ENCODE measurements at places on chromosomes 7 and 10.

DNA sequence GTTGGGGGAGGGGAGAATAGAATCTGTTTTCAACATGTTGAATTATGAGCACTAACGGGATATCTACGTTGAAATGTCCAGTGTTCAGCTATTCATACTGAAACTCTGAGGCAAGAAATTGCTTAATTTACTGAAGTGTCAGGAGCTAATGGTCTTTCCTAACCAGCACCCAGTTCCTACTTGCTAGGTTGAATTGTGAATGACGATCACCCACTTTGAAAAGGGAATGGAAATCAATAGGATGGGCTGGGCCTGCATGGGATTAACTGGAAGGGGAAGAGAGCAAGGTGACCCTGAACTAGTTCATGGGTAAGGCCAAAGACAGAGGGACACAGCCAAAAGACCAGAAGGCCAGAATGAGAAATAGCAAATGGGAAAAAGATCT, 51.3 kb downstream of the HIPK2 start:
- DNase-seq, result no peak

DNA sequence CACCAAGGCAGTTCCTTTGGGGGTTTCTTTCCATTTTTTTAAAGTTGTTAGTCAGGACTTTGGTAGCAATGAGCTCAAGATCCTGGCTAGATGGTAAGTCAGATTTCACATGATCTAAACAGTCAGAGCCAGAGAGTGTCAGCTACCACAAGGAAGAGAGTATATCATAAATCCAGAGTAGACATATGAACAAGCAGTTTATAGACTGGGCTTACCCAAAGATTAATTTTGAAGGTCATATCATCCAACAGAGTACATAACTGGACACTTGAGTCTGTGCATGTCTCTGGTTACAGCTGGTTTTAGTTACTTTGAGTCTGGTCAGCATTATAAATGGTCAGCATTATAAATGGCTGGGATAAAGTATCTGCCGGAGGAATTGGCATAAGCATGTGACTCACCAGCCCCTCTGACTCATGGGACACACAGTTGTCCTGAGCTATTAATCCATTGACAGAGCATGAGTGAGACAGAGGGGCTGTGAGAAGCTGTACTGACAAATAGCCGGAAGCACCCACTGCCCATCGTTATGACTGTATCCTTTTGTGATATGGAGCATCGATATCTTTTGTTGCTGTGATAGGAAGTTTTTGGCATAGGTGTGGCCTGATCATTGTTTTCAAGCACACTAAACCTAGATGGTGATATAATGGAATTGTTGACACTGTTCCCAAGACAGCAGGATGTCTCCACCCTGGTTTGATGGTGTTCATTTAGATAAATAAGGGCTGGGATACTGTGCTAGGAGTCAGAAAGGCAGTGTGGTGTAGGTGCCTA, 19.3 kb downstream of the PPP1R3C start:
- DNase-seq, result peak; percentile 78

GRCh38 chr7:105979405-105979804, 16.3 kb downstream of the CDHR3 start:
- no peak for DNase-seq

- DNase-seq, result no peak
These were observed 169.7 kb upstream of the PPP1R3A start for GRCh38 chr7:114088470-114088940.

DNA sequence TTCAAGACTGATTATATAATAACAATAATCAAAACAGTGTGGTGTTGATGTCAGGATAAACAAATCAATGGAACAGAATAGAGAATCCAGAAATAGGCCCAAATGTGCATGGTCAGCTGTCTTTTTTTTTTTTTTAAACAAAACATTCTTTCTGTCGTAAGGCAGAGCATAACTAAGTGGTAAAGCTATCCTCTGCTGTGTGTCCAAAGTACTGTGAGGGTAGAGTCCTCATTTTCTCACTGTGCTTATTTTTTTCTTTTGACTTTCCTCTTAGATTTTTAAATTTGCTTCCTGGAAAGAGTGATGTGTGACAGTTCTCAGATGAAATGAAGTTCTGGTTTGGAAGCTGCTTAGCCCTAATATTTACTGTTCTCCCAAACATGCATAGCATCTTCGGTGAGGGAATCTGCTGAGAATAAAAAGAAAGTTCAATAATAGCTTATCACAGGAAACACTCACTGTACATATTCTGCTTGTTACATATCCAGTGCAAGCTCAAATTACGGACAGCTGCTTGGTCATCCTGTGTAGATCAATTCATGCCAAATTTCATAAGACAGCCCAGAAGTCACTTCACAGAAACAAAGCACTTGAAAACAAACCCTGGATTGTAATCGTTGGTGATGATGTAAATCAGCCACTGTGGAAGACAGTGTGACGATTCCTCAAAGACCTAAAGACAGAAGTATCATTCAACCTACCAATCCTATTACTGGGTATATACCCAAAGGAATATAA, 423.9 kb downstream of the NEBL start:
- DNase-seq, result no peak

DNA sequence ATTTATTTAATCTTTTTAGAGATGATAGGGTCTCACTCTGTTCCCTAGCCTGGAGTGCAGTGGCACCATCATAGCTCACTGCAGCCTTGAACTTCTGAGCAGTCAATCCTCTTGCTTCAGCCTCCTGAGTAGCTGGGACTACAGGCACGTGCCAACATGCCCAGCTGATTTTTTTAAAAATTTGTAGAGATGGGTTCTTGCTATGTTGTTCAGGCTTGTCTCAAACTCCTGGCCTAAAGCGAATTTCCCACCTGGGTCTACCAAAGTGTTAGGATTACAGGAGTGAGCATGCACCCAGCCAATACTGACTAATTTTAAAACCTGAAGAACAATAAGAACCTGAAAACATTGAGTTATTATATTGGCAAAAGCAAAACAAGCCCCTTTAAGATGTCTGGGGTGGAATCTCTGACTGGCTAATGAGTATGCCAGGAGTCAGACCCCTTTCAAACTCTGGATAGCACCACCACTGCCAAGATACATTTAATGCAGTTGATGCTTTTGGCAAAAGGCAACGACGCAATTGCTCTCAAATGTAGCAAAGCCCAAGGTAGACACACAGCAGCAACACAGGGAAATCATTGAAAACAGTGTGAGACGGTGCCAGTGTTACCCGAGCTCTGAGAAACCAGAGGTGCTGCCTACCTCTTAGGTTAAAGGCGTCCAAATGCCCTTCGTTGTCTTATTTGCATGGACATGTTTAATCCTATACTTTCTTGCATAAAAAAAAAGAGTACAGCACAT, 40.7 kb upstream of the TOMM7 start:
- no peak for DNase-seq

DNA sequence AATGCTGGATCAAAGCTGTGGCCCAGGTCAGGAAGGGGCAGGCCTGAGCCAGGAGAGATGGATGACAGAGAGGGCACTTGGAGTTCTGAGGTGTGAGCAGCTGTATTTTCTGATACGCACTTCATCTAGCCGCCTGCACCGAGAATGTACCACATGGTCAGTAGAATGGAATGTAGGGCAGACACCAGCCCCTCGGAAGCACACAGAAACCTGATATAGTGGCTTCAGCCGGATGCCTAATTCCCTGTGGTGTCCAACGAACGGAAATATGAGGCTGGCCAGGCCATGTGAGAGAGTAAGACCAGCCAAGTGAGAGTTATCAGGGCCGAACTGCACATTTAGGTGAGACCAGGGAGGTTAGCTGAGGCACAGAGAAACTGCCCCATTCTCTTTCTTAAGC, 46.7 kb upstream of the PLCE1 start:
- peak; percentile 32 for DNase-seq

DNA sequence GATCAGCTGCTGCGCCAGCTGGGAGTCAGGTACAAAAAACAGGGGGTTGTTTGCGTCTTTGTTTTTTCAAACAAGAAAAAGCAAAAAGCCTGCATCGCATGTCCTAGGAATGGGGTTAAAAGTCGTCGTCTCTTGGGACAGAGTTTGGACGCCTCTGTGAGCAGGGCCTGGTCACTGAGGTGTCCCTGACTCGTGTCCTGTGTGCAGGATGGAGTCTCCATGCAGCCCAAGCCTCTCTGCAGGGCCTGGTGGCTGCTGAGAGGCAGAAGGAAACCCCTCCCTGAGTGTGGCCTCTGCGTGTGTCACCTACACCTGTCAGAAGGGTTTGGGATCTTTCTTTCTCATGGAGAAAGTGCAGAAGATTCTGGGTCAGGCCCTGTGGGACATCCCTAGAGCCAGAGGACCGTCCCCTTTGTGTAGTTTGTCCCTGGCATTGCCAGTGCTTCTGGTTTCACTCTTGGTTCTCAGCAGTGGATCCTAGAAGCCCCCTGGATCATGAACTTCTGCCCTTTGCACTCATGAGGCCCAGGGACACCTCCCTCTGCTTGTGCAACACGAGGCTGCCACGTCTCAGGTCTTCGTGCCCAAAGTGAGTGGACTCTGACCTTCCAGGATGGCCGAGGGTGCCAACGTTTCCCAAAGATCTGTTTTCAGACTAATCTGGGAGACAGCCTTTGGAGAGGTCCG, 75.0 kb downstream of the PRKAG2 start:
- DNase-seq, result no peak

DNA sequence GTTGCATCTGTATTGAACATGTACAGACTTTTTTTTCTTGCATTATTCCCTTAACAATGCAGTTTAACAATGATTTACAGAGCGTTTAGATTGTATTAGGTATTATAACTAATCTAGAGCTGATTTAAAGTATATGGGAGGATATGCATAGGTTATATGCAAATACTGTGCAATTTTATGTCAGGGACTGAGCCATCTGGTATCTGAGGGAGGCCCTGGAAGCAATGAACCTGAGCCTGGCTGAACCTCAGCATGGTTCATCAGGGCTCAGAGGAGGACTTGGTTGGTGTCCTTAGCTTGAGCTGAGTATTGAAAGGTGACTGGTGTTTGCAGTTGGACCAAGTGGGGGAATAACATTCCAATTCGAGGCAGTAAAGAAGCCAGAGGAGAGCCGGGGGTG, 4.8 kb downstream of the ADCK2 start:
- DNase-seq, result no peak

- no peak for DNase-seq
These were observed 129.0 kb upstream of the ODAD2 start for GRCh38 chr10:28127881-28128280.

GRCh38 chr7:114890561-114890960, 31.3 kb upstream of the MDFIC start:
- DNase-seq, result no peak

- DNase-seq, result no peak
These were observed 129.5 kb downstream of the LHPP start for GRCh38 chr10:124591123-124591495.

- DNase-seq, result no peak
These were observed 68.3 kb downstream of the HIPK2 start for GRCh38 chr7:139709485-139709884.

- no peak for DNase-seq
These were observed 32.5 kb downstream of the LAMB4 start for GRCh38 chr7:108097703-108098102.

GRCh38 chr7:151759591-151760042, 117.3 kb downstream of the PRKAG2 start:
- DNase-seq, result no peak

GRCh38 chr7:132871419-132871818, 210.5 kb downstream of the CHCHD3 start:
- DNase-seq, result no peak

DNA sequence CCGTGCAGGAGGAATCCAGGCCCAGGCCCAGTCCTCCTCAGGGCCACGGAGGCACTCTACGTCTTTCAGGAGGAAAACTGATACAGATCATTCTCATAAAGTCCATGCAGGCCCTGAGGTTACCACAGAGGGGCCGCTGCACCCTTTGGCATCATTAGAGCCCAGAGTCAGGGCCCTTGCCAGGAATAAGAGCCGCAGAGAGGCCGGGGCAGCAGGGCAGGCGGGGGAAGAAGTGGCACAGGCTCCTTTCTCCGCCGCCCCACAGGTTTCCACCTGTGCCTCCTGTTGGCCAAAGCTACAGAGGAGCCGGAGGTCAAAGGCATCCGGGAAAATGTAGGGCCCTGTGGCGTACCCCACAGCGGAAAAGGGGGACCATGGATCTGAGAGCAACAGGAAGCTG, 366.6 kb upstream of the SHH start:
- DNase-seq, result no peak

DNA sequence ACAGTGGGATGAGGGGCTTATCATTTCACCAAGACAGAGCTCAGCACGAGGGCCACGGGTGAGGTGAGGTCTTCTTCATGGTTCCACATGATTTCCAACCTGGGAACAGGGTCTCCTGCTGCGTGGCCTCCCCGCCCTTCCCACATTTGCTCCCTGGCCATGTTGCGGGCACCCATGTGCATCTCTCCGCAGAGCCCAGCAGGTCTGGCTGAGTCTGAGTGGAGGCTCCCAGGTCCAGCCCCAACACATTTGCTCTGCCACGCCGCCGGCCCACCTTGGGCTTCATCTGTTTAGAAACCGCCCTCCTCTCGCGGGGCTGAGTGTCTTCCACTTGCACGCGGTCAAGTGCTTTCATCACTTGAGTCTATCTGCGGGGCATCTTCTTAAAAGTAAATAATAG, 14.8 kb upstream of the PRKAR1B start:
- DNase-seq, result no peak

- DNase-seq, result no peak
These were observed 95.6 kb upstream of the MKI67 start for GRCh38 chr10:128221807-128222206.

DNA sequence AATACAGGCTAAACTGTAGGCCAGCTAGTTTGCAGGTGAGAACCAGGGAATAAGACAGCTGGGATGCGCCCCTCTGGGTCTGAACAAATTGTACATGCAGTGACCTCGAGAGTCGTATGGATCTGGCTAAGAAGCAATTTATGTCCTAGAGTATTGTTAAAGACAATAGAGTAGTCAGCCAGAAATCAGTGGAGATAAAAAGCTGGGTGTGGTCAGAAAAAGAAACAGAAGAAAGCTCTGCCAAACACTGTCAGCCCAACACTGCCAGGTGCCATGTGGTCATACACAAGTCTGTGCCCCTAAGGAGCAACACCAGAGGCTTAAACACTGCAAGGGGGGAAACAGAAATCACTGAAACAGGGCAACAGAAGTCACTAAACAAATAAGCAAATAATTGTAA, 62.2 kb downstream of the CNOT4 start:
- DNase-seq, result no peak

GRCh38 chr10:124109261-124109660, 15.9 kb upstream of the CHST15 start:
- DNase-seq, result no peak

- no peak for DNase-seq
These were observed 62.4 kb downstream of the THNSL1 start for GRCh38 chr10:25078658-25079431.

DNA sequence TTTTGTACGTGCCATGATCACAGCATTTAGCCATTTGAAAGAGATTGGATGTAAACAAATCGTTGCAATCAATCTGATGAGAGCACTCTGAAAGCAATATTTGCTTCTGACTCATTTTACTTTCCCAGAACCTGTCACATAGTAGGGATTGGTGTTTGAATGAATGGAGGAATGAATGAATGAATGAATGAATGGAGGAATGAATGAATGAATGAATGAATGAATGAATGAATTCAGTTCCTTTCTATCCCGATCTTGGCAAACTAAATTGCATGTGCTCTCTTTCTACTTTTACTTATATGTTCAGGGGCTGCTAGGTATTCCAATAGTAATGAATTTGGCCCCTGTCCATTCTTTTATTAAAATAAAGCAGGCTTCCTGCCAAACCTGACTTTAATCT, 1091.7 kb upstream of the CELF2 start:
- DNase-seq, result no peak
